ENCODE measurements at places on chromosomes 3 and 15.

GRCh38 chr15:58407778-58408177, 24.0 kb upstream of the LIPC start:
- DNase-seq = no peak

- no peak for DNase-seq
Measured at GRCh38 chr3:6825524-6825923, 35.4 kb upstream of the GRM7 start.

DNA sequence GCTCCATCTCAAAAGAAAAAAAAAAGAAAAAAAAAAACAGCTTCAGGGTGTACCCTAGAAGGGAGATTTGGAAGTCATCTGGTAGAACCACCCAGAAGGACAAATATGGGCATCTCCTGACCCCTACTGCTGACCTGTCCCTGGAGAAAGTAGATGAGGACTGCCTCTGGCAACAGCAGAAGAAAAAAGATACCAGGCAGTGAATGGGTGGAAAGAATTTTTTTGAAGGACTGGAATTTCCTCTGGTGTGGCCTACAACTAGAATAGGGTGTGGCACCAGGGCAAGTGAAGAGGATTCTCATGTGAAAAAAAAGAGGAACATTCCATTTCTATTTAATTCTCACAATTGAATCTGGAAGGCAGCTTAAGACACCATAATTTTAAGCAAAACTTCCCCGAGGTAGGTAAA, 3.1 kb downstream of the ANXA2 start:
- no peak for DNase-seq

DNA sequence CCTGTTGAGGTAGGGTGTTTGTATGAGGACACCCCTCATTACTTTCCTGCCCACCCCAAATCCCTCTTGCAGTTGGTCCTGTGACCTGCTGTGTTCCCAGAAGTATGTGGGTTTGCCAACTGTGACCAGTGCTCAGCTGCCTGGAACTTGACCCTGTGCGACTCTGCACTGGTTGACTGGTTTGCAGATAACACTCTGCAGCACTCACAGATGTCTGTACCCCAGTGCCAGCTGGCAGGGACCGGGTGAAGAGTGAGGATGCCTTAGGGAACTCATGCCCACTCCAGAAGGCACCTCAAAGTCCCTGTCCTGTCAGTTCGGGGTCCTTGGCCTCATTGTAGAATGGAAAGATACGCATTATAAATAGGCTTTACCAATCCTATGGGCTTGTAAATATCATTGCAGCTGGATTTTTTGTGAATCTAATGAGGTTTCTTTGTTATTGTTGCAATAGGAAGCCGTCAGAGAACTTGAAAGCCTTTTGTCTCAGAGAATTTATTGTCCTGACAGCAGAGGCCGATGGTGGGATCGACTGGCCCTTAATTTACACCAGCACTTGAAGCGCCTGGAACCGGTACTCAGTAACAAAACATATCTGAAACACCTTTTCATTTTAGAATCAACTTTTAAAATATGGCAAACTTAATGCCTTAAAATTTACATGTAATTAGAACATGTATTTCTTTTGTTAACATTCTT, 18.2 kb downstream of the FAN1 start:
- no peak for DNase-seq
